GM12865 (cell line): ENCODE measurements at places on chromosomes 2 and 18.

- no peak for DNase-seq
Observed at GRCh38 chr18:40553029-40553428, 1402.0 kb upstream of the PIK3C3 start.

DNA sequence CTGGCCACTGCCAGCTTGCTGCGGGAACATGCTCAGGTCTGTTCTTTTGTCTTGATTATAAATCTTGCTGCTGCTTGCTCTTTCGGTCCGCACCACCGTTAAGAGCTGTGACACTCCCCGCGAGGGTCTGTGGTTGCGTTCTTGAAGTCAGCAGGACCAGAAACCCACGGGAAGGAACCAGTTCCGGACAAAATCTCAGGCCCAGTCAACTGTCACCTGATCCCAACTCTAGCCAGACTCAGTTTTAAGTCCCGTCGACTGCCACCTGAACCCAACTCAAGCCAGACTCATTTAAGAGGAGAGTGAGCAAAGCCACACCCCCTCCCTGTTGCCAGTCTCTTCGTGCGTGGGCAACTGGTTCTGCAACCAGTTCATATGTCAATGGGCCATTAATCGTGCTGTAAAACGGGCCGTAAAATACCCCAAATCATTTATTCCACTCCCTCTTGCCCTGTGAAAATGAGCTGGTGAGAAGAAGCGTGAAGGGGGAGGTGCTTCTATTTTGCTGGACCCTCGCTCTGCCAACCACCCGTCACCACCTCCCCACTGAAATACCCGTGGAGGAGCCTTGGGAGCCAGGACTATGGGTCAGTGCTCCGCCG is 224.3 kb downstream of the NDUFA10 start:
- no peak for DNase-seq

- no peak for DNase-seq
Observed at GRCh38 chr2:106342831-106343251, 125.4 kb downstream of the RGPD3 start.

DNA sequence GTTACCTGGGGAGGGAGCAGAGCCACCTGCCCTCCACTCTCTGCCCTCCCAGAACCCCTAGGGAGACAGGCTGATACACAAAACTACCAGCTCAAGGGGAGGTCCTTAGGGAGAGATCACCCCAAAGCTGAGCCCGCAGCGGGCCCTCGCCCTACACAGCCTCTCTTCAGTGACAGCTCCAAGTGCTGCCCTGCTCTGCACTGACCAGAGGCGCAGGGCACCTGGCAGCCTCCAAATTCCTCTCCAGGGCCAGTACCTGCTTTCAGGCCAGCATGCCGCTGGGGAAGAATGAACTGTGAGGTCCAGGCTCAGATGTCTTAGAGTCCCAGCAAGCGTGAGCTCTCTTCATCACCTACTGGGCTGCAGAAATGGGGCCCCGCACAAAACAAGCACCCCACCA is 11.3 kb upstream of the SH3BP4 start:
- DNase-seq: no peak

DNA sequence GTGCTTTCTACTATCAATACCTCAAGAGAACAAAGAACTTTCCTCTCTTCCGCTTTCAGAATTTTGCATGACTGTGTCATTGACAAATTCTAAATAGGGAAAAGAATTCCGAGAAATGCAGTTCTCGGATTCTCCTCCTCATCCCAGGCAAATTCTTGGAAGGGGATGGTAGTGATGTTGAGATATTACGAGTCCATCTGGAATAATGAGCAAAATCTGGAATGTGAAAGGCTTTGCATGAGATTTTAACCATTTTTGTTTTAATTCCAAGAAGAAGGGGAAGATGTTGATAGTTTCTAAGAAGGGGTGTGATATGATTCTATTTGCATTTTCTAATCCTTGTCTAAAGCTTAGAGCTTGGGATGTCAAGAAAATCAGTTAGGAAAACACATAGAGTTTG is 127.1 kb upstream of the DOCK10 start:
- DNase-seq: no peak

- no peak for DNase-seq
Observed at GRCh38 chr2:8993902-8994278, 9.6 kb downstream of the MBOAT2 start.

DNA sequence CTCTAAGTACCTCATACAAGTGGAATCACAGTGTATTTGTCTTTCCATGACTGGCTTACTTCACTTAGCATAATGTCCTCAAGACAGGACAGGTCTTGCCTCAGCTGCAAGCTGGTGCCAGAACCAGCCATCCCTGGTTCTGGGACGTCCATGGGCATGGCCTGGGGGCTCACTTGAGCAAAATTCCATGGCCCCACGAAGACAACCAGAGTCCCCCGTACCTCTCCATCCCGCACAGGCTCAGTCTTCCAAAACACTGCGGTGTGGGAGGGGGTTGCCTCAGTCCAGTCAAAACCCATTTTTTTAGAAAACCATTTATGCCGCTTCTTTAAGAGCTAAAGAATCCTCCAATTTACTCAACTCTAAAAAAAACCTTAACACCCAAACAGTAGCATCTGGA is 21.7 kb upstream of the CABLES1 start:
- DNase-seq: no peak

- no peak for DNase-seq
Observed at GRCh38 chr2:100988630-100989417, 13.3 kb upstream of the RPL31 start.

- no peak for DNase-seq
Observed at GRCh38 chr2:96970248-96970875, 16.0 kb downstream of the FAM178B start.

DNA sequence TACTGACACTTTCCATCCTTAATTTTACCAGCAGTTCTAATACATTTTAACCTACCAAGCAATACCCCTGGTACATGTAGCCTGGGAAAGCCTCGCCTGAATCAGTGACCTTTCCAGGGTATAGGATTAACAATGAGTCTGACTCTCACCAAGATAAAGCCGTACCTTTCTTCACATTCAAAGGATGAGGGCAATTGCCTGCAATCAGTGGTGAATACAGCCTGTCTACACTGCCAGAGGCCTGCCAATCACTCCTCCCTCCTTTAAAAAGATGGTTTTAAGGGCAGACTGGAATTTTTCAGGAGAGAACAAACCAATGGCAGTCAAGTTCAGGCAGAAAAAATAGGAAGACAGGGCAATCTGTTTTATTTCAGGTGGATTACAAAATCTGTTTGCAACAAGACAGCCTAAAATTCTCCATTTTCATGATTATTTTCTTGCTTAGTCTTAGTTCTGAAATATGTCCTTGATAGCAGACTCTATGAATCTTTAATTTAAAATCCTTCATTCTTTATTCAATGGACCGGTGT is 4.8 kb downstream of the EPHA4 start:
- DNase-seq: no peak

DNA sequence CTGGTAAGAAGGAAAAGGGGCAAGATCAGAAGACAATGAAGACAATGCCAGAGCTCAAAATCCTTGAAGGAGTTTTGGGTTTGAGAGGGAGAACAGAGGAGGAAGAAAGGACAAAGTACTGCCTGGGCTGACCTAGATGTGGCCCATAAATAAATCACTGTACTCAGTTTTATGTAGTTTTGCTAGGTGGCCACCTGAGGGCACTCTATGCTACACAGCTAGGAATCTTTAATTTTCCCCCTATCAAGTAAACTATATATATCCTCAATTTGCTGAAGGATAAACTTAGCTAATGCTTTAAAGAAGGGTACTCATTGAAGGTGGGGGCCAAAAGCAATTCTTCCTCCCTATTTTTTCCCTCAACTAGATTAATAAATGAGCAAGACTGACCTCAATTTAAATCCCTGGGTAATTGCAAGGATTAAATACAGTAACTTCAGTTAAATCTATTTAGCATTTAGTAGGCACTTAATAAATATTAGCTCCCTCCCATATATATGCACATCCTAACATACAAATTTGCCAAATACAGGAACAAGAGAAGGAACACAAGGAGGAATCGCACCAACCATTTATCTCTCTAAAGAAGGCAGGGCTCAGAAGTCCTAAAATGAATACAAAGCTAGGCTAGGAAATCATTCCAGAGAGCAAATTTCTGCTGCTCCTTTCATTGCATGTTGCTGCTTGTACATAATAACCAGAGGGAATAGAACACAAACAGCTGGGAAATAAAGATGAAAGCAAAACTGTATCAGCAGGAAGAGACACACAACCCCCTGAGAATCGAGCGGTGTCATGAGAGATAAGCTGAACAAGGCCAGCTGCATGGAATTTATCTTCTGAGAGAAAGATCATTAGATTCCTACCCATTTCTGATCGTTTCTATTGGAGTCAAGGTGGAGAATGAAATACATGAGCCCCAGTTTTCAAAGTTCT is 540.1 kb downstream of the NRXN1 start:
- DNase-seq: peak; percentile 43

DNA sequence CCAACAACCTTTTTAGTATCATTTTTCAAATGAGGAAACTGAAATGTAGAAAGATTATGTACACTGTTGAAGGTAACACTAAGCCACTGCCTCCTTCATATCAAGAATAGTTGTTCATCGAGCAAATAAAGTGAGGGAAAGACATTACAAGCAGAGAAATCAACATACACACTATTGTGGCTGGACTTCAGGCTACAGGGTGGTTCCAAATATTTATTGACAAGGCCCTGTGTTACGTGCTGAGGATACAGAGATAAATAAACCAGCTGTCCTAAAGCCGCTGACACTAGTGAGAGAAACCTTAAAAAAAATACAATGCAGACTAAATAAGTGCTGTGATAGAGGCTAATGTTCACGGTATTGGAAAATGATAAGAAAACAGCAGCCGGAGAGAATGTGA is 1.9 kb upstream of the LNPK start:
- no peak for DNase-seq

- DNase-seq: no peak
Observed at GRCh38 chr2:164928101-164928673, 27.1 kb downstream of the SLC38A11 start.

DNA sequence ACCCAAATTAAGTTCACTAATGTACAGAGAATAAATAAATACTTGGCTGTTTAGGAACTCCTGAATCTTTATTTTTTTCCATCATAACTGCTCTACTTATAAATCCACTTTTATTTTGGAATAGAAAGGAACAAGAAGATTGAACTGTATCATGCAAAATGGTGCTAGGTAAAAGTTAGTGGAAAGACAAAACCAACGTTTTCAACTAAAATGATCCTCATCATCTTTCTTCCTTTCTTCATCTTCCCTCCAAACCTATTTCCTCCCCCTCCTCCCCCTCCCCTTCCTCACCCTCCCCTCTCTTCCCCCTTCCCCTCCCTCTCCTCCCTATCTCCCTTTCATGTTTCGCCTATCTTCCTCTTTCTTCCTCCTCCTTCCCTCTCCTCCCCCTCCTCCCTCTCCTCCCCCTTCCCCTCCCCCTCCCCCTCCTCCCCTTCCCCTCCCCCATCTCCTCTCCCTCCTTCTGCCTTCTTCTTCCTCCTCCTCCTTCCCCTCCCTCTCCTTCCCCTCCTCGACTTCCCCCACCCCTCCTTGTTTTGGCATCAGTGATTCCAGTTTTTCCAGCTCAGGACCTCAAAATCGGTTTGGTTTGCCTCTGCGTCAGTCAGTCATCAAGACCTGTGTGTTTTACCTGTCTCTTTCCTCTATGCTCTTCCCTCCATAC is 5.1 kb downstream of the KLHL23 start:
- no peak for DNase-seq

GRCh38 chr18:12254136-12254819 is at the start of gene CIDEA:
CIDEA (plus strand) TSS chr18:12254361; CDS start chr18:12254384, 23 bp downstream.
- no peak for DNase-seq

DNA sequence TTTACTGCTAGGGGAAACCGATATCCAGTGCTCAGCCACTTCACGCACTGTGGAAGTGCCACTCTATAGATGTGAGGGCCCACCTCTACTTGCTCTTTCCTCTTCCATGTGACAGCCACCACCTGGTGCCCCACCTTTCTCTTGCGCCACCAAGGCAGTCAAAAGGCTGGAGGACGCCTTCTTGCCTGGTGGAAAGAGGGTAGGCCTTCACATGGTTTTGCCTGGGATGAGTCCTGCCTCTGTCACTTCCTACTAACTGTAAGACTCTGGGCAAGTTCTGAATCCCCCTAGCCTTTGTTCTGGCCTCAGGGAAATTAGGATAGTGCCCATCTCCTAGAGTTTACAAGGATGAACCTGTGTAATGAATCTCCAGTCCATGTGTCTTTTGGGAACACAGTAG is 66.1 kb upstream of the ODC1 start:
- no peak for DNase-seq

DNA sequence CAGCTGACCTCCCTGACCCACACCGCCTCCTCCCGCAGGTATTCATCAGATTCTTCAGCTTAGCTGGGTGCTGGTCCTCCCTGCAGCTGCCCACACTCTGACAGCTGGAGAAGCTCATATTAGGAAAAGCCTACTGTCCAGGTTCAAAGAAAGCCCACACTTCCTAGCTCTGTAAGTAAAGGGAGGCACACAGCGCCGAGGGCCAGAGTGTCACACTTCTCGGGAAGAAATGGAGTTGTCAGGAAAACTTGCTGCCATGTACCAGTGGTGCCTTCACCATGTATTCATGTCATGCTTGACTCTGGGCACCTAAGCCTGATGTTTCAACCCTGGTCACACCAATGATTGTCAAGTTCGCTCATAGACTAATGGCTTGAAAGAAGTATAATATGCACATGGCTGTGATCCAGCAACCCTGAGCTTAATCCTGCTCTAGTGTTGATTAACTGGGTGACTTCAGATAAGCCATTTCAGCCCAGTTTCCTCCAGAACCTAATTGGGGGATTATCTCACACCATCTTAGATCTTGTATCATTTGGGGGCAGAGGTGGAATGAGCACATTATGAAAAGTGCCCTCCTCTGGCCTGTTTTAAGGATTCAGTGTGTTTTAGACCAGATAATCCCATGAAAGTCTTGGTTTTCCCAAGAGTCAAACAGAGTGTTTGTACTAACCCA is 180.3 kb upstream of the PARD3B start:
- no peak for DNase-seq

DNA sequence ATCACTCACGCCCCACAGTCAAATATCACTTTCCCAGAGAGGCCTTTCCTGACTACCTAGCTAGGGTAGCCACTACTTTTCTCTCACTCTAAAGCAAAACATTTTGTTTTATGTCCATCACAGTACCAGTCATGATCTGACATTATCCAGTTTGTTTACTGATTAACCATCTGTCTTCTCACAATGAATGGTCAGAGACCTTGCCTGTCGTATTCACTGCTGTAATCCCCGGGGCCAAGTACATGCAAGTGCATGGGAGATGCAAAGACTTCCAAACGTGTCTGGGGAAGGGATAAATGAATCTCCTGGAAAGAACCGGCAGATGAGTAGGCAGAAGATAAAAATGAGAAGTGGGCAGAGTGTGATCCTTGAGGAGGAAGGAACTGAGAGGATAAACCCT is 39.7 kb downstream of the THUMPD2 start:
- no peak for DNase-seq

GRCh38 chr2:162257425-162257824 is 14.2 kb upstream of the FAP start:
- no peak for DNase-seq

GRCh38 chr18:46155641-46156051 is 51.5 kb downstream of the HAUS1 start:
- peak; percentile 12 for DNase-seq

- DNase-seq: no peak
Observed at GRCh38 chr2:97739020-97739892, 25.9 kb downstream of the ZAP70 start.

DNA sequence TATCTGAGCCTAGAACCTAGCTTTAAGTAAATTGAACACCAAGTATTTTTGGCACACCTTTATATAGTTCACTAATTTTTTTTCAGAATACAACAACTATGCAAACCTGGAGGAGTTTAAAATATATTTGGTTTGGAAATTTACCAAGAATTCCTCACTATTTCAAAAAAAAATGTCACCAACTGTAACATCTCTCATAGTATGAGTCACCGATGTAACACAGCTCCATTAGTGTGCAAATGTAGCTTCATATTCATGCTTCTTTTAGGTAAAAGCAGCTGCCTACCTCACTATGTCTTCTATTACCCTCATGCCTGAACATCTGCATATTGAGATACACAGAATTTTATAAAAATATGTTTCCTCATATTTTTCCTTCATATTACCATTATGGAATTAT is 80.5 kb downstream of the NRXN1 start:
- DNase-seq: no peak
